ENCODE measurements at places on chromosomes 2 and 18.

GRCh38 chr2:106523976-106524665, 37.0 kb downstream of the CD8B2 start:
- no peak for DNase-seq

DNA sequence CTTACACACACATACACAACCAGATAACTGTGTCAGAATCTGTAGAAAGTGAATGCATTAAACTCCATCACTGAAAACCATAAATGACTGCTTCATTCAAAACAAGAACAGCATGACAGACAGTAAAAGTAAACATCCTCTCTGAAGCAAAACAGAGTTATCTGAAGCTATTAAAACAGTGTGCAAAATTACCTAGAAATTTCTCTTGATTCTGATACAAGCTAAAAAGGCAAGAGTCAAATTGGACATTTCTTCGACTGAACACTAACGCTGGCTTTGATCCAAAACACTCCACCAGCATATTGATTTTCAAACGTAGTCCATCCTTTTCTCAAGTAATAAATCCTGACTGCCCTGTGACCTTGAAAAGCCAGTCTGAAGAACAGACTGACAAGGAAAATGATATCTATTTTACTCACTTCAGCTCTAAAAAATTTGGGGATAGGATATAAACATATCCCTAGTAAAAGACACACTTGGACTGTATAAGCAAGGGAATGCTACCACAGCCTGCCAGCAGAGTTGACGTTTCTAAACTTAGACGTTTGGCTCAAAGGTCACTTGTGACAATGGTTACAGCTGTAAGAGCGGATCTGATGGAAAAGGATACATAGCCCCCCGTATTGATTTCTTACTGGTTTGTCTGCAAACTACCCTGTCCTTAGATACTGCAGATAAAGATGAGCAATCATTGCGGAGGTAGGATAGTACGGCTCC, 128.9 kb upstream of the ITGB6 start:
- DNase-seq = no peak

- no peak for DNase-seq
Observed at GRCh38 chr2:196520605-196521004, 118.9 kb upstream of the CCDC150 start.

DNA sequence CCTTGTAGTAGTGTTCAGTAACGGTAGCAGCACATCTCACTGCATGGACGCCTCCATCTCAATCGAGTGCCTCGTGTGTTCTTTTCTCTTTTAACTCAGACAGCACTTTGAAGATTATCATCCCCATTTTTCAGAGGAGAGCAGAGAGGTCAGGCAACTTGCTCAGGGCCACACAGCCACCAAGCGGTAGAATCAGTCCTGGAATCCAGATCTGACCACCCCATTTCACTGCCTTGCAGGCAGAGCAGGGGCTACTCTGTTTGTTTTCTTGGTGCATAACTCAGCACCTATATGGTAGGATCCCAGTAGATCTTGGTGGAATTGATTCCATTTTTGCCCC, 129.5 kb downstream of the SMAD7 start:
- no peak for DNase-seq

- no peak for DNase-seq
Observed at GRCh38 chr18:49030138-49030537, 79.4 kb upstream of the SMAD7 start.

Data from GM12891 (cell line).